ENCODE measurements at places on chromosomes 3 and 15.
A peak's percentile ranks its signal among the peaks of the same experiment; 100 is the strongest.

- DNase-seq: no peak
Measured at GRCh38 chr3:97884586-97885123, 62.8 kb downstream of the CRYBG3 start.

- no peak for DNase-seq
Measured at GRCh38 chr3:125062904-125063618, 7.3 kb upstream of the HEG1 start.

DNA sequence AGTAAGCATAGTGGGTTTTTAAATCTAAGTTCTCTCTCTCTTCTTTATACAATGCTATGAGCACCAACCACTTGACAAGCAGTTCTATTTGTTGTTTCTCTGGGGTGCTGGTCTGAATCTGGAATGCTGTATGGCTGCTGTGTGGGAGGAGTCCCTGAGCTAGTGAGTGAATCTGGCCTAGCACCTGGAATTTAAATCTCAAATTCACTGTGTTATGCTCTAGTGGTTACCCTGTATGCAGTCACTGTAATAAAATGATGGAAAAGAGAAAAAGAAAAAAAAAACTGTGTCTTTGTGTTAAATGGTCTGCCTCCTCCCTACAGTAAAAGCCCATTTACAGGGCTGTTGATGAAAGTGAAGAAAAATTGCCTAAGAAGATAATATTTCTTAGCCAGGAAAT lies 155.0 kb downstream of the ATP8B4 start:
- DNase-seq: no peak

DNA sequence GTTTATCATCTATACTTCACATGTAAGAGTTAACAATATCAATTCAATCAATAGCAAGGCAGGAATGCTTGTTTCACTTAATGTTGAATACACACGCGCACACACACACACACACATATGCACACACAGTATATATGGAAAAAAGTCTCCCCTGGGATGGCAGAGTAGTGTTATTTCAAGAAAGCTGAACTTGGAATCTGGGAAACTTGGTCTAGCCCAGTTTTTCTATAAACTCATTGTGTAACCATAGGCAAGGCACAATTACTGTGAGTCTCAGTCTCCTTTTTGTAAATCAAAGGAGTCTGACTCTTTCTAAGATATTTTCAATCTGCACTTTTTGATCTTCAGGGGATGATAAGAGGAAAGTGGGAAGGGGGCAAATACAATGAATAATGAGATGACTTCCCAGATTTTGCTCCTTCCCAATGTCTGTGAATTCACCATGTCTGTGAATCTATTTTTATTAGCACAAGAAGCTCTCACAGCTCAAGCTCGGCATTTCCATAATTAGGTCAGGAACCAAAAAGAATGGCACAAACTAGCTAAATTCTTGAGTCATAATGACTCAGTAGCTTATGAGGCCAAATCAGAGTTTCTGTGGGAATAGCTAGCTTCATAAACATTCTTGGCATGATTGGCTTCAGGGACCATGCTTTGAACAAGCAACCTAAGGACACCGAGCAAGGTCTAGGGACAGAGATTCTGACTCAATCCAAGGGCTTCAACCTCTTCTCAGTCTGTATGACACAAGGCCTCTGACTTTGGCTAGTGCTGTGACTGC lies 227.4 kb upstream of the DCBLD2 start:
- DNase-seq: no peak

DNA sequence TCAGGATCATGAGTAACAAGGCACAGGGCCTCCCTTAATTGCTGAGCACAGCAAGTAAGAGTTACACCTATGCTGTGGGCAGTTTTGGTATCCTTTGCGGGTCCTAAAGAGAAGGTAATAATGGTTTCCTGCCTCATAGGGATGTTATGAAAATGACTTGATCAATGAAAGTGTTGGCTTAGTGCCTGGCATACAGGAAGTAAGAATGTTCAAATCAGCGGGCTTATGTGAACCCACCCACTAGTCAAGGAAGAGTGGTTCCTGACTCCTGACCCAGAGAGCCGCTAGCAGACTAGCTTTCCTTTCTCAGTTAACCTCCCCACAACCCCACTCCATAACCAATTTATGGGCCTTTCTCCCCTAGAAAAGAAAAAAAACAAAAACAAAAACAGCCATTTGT lies 5.2 kb upstream of the ADAMTS9 start:
- no peak for DNase-seq

DNA sequence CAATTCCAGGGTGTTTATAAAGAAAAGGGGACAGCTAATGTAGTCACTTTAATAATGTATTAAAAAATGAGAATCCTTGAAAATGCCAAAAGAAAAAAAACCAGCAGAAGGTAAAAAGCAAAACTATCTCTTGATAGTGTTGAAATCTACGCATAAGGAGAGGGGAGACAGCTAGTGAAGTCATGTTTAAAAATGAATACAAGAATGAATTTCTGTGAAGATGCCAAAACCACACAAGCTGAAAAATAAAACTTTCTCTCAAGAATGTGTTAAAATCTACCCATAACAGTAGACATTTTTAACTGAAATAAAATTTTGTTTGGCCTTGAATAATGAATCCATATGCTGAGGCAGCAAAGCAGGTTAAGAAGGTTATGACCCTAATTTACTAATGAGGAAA lies 42.2 kb upstream of the TMEM108 start:
- no peak for DNase-seq

DNA sequence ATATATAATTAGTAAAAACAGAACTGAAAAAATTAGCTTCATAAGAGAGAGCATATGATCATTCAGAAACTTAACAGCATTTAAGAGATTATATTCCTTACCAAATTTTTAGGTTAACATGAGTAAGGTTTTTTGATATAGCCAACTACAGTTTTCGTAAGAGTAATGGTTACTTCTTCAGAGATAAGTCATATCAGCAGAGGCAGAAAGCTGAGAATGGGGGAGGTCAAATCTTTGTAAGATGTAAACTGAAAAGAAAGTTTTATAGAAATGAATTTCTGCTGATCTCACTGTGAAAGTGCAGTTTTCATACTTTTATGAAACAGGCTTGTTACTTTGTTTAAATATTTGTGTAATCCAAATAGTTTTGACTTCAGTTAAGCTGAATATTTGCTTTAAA lies 193.3 kb downstream of the ZBTB20 start:
- no peak for DNase-seq

DNA sequence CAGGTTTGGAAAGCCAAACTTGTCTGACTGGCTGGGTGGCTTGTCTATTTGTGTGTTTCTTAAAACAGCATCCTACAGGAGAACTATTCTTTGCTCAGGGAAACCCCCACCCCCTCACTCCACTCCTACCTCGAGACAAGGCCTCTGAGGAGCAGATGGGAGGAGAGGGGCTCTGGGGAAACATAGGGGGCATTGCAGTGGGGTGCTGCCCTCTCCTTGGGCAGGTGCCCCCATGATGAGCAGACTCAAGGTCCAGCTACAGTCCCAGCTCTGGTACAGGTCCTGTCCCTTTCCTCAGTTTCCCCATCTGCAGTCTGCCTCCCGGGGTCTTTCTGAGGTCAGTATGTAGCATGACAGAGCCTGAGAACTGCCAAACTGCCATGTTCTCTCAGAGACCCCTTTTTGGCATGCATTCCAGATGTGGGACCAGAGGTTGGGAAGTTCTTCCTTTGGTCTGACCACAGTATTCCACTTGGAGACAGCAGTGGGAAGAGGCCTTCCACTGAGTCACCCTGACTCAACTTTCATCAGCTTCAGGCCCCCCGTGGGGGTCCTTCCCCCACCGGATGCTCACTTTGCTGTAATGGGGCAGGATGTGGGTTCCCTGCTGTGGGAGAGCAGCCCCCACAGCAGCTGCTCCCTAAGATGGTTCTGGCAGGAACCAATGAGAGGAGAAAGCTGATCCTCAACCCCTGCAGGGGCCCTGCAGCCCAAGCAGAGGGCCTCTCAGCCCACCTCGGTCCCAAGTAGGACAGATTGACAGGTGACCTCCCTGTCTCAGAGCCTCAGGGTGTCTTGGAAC lies 32.3 kb upstream of the CYP11A1 start:
- no peak for DNase-seq

DNA sequence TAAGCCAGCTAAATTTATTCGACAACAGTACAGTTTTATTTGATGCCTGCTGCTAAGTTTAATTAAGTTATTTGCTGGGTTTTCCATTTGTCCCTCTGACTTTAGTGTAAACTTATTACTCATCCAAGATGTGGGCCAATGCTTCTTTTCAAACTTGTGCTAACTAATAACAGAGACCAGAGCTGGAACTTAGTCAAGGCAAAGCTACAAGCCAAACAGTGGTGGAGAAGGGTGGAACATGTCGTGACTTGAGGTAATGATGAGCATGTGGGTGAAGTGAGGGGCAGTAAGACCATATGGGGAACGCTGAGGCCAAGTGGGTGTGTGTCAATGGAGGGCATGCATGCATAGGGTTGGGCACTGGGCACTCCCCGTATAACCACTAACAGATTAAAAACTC lies 63.9 kb downstream of the NMD3 start:
- DNase-seq: no peak

DNA sequence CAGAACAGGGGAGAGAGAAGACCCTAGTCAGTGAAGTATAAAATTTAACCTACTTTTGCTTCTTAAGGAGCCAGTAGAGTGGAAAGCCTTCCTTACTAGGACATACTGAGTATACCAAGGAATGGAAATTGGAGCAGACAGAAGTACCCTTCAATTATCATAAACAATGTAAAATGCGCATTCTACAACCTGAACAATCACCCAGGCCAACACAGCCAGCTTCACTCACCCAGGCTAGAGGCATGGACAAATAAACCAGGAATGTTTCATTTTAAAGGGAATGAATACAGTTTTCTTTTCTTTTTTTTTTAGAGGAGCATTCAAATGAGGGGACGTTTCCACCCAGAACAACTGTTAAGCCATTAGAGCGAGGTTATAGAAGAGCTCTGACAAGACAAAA lies 41.9 kb upstream of the PLXND1 start:
- no peak for DNase-seq

GRCh38 chr3:39327746-39328349 lies 1.7 kb upstream of the CCR8 start:
- DNase-seq: no peak

DNA sequence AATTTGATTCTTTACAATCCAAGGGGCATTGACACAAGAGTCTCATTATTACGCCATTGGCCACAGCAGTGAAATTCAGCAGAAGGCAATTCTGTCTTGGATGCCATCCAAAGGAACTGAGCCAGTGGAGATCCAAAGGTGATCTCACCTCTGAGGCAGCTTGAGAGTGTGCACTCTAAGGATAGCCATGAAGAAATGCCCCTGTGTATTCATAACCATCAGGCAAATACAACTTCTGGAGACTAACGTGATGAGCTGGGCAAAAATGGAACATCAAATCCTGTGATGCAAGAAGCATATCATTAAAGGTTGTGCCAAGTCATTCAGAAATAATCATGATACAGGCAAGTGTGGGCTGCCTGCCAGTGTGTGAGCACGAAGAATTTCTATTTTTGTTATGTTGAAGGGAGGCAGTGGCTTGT lies 41.4 kb downstream of the ROBO2 start:
- no peak for DNase-seq

DNA sequence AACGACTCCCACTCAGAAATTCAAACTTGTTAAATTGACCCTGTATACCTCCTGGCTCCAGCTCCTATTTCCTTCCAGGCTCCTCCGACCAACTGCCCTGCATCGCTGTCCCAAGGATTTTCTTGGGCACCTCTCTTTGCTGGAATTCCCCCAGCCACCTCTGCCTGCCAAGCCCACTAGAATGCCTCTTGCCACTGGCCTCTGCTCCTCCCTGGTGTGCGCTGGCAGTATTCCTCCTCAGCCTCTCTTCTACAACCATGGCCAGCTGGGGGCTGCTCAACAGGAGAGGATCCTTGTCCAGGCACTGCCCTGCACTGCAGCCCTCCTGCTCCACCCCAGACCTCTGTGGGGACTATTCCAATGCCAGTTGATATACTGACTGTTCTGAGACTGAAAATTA lies 7.4 kb downstream of the WNT7A start:
- no peak for DNase-seq

GRCh38 chr3:143731320-143731719 lies 116.9 kb downstream of the SLC9A9 start:
- DNase-seq: no peak

DNA sequence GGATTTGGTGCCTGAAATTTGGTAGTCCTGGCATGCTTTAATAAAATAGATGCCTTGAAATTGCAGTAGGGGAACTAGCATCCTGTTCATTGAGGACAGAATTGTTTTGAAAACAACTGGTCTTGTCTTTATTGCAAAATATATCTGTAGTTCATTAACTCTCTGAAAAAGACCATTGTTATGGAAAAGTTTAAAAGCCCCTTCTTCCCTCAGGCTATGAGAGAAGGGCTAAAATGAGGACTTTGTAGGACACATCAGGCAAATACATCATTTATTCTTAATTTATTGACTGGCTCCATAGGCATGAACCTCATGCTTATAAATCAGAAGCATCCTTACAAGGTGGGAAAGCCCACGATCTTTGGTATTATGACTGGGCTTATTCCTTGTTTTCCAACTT lies 221.0 kb upstream of the CBLB start:
- DNase-seq: no peak

GRCh38 chr3:108946292-108947285 lies 7.1 kb downstream of the GUCA1C start:
- no peak for DNase-seq

DNA sequence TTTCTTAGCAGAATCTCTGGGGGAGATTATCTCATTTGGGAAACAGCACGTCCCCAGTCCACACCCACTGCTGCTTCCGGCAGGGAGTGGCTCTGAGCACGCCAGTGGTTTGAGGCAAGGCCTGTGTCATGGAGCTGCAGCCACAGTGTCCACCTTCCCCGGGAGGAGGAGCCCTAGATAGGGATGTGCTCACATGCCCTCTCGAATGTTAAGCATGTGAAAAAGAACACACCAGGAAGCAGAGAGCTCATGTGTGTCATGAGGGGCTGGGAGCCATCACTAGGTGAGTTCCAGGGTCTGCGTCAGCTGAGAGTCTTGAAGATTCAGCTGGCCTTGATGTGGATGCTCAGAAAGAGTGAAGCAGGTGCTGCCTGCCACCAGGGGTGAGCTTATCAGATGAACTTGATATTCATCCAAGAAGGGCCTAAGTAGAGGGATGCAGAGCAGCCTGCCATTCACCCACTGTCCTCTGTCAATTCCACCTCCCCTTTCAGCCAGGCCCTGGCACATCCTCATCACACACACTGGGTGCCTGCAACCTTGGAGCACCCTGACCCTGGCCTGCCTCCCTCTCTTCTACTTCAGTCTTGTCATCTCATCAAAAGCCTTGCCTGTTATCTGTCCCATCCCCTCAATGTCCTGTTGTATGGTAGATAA lies 16.3 kb downstream of the ITGA11 start:
- no peak for DNase-seq

GRCh38 chr3:43893727-43894126 lies 203.0 kb downstream of the ABHD5 start:
- no peak for DNase-seq

GRCh38 chr15:37077623-37078351 lies 22.6 kb downstream of the MEIS2 start:
- DNase-seq: no peak

DNA sequence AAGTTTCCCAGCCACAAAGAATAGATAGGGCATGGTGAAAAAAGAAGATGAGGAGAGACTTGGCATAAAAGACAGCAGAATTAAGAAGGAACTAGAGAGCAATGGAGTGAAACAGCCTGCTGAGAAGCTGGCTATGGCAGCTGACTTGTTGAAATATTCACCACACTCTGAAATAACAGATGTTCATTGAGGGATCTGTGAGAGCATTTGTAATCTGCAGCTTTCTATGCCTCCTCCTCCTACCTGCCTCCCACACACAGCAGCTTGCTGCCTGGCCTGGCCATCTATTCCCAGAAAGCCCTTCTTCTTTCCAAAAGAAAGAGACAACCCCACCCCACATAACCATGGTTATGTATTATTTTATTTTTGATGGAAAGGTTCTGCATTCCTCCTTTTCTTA lies 303.9 kb downstream of the GAP43 start:
- peak; percentile 50 for DNase-seq

GRCh38 chr3:151584566-151584965 lies 123.7 kb upstream of the IGSF10 start:
- no peak for DNase-seq
